NCI-H774 (cell line): ENCODE measurements at places on chromosomes 7 and 10.

DNA sequence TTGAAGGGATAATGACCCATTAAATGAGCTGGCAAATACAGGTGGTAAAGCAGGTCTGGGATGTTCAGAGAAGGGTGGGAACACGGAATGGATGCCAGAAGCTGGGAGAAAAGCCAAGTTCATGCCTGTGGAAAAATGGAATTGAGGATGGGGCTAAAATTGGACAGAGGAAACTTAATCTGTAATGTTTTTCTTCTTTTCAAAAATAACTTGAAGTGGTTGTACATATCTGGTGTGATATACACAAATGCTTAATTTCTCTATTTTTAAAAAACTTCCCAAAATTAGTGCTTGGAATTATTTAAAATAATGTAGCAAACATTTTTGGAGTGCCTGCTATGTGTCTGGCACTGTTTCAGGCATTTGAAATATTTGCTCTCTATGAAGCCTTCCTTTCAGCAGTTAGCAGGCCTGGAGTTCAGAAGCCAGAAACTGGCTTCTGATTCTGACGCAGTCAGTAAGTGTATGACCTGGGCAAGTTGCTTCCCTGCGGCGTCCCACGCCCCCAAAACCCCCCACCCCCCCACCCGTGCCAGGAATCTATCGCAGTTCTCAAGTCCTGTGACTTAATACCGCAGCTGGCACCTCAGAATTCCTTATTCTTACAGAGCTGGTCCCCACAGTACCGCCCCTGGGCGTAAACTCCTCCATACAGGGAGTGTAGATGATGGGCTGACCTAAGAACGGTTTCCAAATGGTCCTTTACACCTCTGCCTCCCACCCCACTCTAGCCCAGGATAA, 828 bp upstream of the MALSU1 start:
- no peak for DNase-seq

DNA sequence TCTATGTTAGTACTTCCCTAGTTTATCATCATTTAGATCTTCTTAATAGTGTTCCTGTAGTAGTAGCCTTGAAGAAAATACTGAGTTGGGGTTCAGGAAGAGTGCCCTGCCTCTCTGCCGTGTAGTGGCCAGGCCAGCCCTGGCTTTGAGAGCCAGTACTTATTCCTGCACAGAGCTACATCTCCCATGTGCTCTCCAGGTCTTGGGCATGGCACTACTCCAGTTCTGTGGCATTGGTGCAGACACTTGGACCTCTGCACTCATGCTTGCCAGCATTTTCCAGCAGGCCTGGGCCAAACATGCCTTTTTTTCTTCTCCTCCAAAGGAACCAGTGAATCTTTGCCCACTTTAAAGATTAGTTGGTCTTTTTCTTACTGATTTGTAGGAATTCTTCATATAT, 5.3 kb downstream of the GNG11 start:
- no peak for DNase-seq

DNA sequence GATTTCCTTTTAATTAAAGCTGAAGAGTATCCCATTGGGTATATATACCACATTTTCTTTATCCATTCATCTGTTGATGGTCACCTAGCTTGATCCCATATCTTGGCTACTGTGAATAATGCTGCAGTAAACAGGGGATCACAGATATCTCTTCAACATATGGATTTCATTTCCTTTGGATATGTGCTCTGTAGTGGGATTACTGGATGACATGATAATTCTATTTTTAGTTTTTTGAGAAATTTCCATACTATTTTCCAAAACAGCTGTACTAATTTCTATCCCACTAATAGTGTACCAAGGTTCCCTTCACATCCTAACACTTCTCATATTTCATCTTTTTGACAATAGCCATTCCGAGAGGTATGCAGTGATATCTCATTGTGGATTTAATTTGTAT, 48.8 kb upstream of the PRPS1L1 start:
- no peak for DNase-seq

GRCh38 chr10:58237014-58237834, 30.5 kb downstream of the IPMK start:
- DNase-seq = no peak

DNA sequence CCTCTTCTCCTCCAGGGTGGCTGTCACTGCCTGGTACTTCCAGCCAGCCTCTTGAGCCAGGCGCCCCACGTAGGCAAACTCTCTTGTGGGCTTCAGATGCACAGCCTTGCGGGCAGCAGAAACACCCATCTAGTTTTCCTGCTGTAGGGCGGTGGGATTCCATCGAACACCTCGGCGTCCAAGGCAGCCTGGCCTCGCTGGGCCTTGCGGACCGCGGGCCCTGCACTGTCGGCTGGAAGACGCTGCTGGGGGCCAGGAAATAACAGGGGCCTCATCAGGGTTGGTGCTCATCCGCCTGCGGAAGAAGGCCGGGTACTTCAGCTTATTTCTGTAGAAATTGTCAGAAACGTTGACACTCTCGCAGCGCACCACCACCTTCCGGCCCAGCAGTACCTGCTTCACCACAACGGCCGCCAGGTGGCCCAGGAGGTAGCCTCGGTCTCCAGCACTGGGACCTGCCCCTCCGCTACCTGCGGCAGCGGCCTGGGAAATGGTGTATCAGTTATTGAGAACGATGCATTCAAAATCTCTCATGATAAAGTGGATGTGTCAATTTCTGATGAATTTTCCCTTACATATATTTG, 61.1 kb downstream of the WDFY4 start:
- no peak for DNase-seq

- no peak for DNase-seq
Observed at GRCh38 chr10:4181621-4182049, 396.6 kb upstream of the KLF6 start.

DNA sequence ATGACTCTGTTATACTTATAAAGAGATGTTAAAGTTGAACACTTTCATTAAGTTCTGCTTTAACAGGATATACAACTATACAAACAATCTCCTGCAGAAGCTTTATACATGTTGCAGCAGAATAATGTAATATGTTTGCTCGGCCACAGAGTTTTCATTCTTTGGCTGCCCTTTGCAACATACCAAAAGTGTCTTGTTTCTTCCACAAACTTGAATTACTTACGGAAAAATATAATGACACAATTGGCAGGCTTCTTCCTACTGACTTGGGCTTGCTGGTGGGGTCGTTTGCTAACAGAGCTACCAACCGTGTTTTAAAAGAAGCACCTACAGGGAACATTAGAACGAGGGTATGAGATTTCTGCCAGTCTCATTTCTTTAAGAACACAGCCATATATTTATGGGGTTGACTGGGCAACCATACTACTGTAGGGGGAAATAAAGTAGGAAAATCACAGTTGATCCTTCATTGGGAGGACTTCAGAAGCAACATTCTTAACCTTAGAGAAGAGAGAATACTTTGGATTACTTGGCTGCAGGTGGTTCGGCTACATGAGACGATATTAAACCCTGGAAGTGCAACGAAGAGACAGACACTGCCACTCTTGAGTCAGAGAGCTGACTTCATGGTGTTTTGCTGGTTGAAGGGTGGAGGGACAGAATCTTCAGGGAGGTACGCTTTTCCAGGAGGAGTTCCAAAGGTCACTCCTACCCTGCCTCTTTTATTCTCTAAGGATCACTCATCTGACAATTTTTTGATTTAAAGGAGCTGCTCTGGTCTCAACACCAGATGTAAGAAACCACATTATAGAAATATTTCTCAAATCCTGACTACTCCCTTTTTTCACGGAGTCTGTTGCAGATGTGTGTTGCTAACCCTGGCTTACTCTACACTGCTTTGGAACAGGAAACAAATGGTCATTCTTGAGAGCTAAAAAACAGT, 123.9 kb downstream of the SEMA3C start:
- DNase-seq = no peak

DNA sequence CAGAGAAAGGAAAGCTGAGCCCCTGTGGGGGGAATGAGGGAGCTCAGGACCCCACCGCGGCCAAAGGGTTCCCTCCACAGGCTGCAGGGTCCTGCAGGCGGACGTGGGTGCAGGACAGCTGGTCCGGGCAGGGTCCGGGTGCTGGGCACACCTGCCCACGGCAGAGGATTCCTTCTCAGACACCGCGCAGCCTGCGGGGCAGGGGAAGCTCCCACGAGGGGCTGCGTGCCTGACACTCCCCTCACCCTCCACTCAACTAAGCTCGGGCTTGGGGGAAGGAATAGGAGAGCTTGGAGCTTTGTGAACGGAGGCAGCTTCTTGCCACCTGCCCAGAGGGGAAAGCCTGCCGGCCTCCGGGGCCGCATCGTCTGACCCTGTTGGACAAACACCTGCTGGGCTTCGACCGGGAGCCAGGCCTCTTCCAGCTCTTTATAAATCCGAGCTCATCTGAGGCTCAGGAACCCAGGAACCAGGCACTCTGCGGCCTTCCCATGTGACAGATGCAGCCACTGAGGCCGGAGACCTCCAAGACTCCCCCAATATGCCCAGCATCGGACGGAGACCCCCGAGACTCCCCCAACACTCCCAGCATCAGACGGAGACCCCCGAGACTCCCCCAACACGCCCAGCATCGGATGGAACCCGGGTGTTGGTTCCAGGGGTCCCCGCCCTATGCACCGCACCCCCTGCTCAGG, 97.3 kb downstream of the PDGFA start:
- DNase-seq = no peak

DNA sequence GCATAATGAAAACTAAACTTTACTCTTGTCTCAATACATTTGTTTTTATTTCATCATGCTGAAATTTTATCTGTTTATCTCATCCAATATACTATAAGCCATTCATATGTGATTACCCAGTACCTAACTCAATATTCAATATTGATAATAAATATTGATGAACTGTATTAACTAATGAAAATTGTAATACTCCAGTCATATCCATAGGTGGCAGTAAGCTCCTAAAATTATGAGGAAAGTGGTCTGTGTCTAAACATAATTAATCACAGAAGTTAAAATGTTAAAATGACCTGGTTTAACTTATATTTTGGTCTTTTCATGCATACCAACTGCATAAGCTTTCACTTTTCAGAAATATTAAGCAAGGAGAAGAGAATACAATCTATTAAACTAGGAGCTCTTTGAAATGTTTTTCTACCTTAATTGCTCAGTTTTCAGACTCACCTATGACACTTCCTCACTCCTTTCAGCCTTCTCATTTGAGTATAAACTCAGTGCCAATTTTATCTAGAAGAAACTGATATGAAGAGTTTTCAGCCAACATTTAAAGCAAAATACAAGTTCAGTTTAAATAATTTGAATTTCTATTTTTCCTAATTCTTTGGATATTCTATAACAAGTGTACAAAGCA, 30.5 kb upstream of the VWDE start:
- no peak for DNase-seq

- peak; percentile 24 for DNase-seq
Observed at GRCh38 chr7:108094933-108095710, 35.0 kb downstream of the LAMB4 start.

- peak; percentile 77 for DNase-seq
Observed at GRCh38 chr10:15344876-15345285, 26.2 kb downstream of the FAM171A1 start.

DNA sequence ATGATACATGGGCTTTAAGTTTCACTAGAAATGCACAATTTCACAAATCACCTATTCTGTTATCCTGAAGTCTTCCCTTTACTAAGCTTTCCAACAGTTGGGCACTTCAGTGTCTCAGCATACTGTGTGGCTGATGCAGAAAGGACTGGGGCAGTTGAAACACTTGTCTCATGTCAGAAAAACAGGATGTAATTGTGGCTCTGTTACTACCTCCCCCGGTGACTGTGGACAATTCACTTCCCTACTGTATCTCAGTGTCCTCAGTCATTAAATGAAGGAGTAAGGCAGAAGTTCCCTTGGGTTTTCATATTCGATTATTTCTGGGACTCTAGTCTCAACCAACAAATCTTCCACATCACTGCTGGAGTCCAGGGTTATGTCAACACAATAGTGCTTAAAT, 17.9 kb downstream of the ANKRD22 start:
- DNase-seq = no peak

DNA sequence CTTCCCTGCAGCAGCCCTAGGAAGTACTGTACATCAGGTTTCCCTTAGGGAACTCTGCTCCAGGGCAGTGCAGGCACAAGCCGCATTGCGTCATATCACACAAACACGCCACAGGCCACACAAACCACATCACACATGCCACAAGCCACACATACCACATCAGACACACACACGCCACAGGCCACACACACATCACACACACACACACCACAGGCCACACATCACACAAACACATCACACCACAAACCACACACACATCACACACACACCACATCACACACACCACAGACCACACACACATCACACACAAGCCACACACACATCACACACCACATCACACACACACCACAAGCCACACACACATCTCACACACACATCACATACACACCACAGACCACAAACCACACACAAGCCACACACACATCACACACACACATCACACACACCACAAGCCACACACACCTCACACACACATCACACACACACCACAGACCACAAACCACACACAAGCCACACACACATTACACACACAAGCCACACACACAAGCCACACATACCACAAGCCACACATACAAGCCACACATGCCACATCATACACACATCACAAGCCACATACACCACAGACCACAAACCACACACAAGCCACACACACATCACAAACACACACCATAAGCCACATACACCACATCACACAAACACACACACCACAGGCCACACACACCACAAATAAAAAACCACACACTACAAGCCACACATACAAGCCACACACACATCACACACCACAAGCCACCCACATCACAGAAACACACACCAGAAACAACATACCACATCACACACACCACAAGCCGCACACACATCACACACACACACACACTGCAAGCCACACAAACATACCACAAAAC, 53.4 kb downstream of the TMEM209 start:
- DNase-seq = no peak

DNA sequence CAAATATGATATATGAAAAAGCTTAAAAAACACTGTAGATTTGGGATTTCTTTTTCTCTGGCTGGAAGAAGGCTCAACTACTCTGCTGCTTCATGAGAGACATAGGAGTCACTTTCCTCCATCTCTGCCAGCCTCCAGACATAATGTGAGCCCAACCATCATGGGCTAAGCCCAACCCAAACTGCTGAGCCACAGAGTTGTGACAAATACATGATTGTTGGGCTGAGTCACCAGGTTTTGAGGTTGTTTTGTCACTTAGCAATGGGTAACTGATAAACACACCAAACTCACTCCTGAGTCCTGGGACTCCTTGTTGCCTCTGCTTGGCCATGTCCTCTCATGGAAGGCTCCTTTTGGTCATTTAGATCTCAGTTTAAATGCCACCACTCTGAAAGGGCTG, 381.8 kb upstream of the FZD8 start:
- no peak for DNase-seq

DNA sequence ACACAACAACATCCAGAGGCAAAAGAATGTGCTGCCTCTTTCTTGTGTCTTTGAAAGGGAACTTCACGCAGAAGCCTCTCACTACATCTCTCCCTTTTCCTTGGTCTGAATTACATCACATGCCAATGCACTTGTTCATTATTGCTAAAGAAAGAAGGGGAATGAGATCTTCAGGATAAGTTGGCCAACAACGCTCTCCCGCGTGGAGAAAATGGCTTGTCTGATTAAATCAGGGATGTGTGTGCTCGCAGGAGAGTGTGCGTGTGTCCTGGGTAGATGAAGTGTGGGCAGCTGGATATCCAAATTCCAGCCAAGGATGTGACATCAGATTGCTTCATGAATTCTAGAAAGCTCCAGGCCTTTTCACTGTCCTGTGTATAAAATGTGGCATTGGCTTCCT, 541.6 kb upstream of the FZD8 start:
- no peak for DNase-seq

- DNase-seq = no peak
Observed at GRCh38 chr10:490891-491571, 198.4 kb downstream of the DIP2C start.

GRCh38 chr10:77099136-77099535, 538.5 kb downstream of the KCNMA1 start:
- no peak for DNase-seq

GRCh38 chr10:102542800-102543418, 39.1 kb downstream of the SUFU start:
- no peak for DNase-seq
